ENCODE measurements at places on chromosomes 2 and 18.

- DNase-seq: no peak
These were observed 42.6 kb upstream of the EDAR start for GRCh38 chr2:109031476-109032228.

DNA sequence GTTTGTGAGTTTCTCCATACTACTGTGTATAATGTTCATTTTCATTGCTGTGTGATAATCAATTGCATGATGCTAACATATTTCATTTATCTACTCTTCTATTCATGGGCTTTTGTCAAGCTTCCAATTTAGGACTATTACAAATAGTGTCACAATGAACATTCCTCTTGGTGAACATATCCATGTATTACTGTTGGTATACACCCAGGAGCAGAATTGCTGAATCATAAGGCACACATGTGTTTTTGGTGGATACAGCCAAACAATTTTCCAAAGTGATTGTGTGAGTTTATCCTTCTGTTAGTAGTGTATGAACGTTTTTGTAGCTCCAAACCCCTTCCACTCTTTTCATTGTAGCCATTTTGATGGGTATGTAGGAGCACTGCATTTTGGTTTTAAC lies 101.6 kb upstream of the COPS8 start:
- peak; percentile 67 for DNase-seq

DNA sequence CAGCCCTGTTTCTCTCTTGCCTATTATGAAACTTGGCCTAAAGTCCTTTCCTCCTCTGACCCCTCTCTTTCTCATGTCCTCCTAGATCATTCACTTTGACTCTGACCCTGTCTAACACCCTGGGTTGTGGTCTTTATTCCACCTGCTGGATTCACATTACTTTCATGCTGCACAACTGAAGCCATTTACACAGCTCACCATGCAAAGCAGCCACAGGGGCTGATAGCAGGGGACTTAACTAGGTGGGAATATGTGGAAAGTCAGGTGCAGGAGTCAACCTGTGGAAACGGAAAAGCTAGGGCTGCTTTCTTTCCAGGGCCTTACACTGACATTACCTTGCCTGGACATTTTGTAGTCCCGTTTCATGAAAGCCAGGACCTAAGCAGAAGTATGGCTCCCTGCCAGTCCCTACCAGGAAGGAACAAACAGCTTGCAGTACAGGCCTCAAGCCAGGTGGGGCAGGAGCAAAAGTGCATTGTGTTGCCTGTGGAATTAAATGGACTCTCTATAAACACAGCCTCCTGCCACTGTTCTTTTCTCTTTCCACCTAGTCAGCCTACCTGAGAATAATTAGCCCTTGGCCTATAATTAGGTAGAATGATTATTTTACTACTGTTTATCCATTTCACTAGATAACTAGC lies 11.8 kb downstream of the MAPRE3 start:
- peak; percentile 33 for DNase-seq

DNA sequence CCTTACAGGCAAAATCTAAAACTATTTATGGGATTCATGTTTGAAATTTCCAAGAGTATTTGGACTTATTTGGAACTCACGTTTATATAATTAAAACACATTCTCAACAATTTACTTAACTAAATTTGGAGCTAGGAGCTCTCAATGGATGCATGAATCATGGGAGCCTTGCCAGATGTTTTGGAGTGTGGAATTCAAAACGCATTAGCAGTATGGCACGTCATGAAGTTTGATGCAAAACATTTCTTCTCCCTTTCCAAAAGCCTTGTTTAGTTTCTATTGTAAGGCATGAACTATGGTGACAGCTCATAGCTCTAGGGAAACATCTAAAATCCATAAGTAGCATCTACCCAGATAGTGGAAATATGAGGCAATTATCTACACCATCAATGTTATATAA lies 701.6 kb downstream of the SATB2 start:
- DNase-seq: peak; percentile 48

GRCh38 chr2:64918220-64918886 lies 70.8 kb upstream of the SLC1A4 start:
- DNase-seq: no peak

GRCh38 chr2:235497096-235497495 lies 3.3 kb downstream of the AGAP1 start:
- DNase-seq: no peak

DNA sequence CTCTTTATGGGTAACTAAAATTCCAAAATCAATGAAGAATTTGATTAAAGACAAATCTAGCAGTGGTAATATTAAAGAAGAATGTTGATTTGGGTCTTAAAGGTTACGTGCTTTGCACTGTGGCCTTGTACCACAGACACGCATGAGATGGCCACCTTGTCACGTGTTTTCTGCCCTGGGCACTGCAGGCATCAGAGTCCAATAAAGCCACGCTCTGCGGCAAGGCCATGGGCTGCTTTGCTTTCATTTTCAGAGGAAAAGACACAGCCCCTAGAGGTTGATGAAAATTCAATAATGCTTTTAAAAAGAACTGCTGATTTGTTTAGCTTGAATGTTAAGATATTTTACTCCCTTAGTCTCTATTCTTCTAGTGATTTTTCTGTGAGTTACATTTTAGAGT lies 30.4 kb downstream of the AOX1 start:
- DNase-seq: no peak

- DNase-seq: no peak
These were observed 39.5 kb downstream of the MBP start for GRCh38 chr18:77093067-77093430.

DNA sequence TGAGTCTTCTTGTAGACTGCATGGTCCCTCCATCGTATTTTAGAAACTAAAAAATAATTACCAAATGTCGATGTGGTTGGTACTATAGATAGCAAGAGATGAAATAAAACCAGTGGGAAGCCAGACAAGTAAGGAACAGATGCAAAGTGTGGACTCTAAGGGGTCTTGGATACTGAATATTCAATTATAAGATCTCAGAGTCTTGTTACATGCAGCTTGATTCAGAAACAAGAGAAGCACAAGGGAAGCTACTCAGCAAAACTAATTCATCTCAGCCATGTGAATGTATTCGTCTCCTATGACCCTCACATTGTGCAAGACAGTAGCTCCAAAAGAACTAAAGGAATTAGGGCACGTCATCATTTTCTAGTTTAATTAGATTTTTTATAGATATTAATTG lies 80.9 kb downstream of the CDH20 start:
- DNase-seq: no peak

DNA sequence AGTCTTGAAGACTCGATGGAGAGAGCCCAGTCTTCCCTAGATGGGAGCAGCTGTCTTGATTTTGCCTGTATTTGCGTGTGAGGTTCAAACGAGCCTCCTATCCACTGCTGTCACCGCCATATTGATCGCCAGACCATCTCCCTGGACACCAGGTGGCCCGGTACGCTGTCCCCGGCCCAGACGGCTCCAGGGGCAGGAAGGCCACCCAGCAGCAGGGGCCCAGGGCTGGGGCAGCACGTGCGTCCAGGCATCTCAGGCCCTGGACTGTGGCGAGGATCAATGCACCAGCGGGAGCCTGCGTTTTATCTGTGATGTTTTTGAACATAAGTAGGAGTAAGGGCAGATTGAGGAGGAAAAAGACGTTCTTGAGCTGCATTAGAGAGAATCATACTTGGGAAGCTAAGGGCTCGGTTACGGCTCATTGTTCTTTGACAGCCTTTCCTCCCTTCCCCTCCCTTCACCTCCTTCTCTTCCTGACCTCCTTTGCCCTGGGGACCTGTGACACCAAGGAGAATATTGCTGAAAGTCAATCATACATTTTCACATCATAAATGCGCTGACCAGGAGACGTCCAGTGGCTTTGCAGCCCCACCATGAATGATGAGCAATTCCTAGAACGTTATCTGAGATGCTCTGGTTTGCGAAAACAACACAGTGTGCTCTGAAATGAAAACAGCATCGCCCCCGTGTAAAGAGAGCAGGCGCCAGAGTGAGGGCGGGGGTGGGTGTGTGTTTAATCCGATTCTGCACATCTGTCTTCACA lies 711.2 kb upstream of the SALL3 start:
- no peak for DNase-seq

DNA sequence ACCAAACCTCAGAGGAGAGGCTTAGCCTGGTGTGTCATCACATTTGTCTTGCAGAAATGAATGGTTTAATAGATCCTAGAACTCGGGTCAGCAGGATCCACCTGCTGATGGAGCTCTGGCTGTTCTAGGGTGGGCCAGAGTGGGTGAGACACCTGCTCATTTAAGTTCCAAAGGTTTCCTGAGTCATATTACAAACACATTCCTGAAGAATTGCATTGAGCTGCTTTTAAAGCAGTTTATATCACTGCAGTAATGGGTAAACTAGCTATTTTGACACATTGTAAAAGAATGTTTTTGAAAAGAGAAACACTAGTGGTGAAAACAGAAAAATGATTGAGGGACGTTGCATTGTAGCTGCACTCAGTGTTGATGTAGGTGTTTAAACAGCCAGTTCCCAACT lies 175.3 kb upstream of the TCF4 start:
- no peak for DNase-seq

- DNase-seq: no peak
These were observed 163.6 kb upstream of the ZNF516 start for GRCh38 chr18:76658627-76659026.
